Anterior cingulate cortex (tissue), 58 donors: ENCODE measurements at places on chromosomes 6 and 20.

- DNase-seq, result peak; percentile 46
These were observed 3.6 kb upstream of the MICA start for GRCh38 chr6:31399589-31400466.

GRCh38 chr6:158565482-158566040 is 5.7 kb downstream of the TMEM181 start:
- DNase-seq, result no peak

DNA sequence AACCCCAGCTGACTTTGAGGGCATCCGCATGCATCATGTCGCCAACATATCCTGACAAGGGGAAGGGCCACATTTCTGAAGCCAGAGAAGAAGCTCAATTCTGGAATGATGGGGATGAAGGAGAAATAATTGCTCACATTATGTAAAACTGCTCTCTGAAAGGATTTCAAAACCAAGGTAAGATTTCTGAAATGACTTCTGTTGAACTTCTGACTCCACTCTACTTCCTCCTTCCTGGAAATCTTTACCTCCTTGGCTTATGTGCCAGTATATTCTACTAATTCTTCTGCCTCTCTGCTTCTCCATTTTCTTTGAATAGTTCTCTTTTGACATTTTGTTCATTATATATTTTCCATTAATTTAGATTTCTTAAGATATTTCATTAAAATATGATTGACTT is 31.9 kb downstream of the HLA-DPB1 start:
- DNase-seq, result no peak

- no peak for DNase-seq
These were observed 425.1 kb downstream of the UTRN start for GRCh38 chr6:144710207-144710606.

DNA sequence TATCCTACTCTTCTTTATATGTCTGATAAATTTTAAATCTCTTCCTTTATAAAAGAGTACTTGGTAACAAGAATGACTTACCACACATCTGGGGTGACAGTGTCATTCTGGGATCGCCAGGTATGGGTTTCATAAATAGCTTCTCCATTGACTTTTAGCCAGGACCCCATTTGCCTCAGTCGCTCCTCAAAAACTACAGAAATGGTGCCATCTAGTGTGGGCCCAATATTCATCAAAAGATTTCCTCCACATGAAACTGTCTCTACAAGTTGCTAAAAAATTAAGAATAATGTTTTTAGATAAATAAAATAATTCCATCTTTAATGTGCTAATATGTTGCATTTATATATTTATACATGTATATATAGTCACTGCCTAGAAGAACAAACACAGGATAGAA is 9.7 kb downstream of the FUCA2 start:
- DNase-seq, result no peak

- no peak for DNase-seq
These were observed 21.0 kb downstream of the NFYA start for GRCh38 chr6:41093729-41094128.

DNA sequence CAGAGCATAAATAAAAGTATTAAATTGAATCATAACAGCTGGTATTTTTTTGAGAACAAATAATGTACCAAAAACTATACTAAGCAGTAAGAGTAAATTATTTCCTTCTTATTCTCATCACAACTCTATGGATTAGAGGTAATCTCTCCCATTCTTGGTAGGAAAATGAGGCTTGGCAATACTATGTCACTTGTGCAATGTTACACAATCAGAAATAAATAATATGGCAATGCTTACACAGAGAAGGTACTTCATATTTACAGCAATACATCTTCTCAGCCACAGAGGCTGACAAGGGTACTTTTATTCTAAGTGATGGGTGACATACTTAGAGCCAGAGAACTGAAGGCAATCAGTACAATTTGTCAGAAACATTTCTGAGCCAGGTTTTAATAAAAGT is 3.9 kb downstream of the DST start:
- DNase-seq, result no peak

GRCh38 chr6:132130626-132131298 is 179.6 kb upstream of the CCN2 start:
- DNase-seq, result no peak

DNA sequence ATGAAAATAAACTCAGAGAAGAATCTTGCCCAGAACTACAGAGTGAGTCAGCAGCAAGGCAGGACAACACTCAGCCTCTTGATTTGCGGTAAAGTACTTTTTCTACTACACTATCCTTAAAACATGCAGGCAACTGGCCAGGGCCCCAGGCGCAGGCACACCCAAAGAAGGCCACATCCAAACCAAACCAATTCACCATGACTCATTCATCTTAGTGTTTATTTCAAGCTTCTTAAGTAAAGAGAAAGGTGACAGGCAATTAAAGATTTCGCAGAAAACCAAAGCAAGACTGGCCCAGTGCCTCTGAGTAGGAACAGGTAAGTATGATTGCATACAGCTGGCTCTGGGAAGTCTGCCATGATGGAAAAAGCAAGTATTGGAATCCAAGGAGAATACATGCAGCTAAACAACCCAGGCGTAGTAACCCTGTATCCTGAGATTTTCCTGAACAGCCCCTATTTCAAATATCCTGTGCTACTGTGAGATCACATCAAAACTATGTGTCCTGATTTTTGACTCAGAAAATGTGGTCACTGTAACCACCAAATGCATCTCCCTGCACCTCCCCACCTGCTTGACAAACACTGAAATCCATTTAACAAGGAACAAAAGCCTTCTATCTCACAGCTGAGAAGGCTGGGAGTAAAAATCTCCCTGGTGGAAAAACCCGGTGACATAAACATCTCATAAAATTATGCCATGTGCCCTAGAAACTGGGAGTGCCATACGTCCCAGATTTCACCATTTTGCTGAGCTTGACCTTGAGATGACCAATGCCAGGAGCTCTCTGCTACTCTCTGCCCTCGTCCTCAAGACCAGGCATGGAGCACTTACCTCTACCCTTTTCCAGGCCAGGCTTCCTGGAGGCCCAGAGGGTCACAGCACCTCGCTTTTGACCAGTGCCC is 12.4 kb downstream of the WFDC3 start:
- peak; percentile 2 for DNase-seq

DNA sequence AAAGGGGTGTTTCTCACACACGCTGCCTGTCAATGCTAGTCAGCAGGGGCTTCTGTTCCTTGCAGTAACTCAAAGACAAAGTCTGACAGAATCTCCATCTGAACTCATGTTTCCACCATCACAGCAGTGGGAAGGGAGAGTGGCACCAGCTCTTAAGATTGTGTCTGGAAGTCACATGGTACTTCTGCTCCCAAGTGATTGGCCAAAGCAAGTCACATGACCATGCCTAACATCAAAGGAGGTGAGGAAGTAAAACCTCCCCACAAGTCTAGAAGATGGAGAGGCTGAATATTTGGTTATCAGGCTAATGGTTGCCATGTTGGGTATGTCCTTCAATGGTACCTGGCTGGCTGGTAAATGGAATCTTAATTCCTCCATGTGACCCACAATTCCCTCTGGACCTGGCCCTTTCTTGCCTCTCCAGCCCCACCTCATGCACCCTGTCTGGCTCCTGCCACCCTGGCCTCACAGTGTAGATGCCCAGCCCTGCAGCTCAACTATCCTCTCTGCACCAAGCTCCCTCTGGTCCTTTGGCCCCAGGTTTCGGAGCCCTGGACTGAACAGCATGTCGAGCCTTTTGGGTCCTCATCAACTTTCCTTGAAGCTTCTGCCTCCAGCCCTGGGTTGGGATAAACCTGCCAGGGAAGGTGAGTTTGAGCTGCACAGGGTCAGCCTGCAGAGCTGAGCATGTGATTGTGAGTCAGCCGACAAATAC is 51.0 kb upstream of the PMEPA1 start:
- no peak for DNase-seq

GRCh38 chr20:40232273-40232672 is 456.8 kb downstream of the MAFB start:
- no peak for DNase-seq

DNA sequence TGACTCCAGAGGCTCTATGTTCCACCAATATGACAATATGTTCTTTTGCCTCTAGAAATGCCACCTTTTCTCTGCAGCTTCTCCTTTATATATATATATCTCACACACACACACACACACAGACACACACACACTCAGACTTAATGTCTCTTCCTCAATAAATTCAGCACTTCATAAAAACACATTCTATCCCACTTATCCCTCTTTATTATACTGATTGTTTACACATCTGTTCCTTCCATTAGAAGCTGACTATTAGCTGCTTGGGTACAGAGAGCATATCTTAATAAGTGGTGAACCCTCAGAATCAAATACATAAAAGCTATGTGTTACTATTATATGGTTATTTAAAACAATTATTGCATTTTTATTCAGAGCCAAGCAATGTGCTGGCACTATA is 23.3 kb downstream of the NRSN1 start:
- no peak for DNase-seq

- no peak for DNase-seq
These were observed 906 bp upstream of the BTN3A2 start for GRCh38 chr6:26363882-26364701.

DNA sequence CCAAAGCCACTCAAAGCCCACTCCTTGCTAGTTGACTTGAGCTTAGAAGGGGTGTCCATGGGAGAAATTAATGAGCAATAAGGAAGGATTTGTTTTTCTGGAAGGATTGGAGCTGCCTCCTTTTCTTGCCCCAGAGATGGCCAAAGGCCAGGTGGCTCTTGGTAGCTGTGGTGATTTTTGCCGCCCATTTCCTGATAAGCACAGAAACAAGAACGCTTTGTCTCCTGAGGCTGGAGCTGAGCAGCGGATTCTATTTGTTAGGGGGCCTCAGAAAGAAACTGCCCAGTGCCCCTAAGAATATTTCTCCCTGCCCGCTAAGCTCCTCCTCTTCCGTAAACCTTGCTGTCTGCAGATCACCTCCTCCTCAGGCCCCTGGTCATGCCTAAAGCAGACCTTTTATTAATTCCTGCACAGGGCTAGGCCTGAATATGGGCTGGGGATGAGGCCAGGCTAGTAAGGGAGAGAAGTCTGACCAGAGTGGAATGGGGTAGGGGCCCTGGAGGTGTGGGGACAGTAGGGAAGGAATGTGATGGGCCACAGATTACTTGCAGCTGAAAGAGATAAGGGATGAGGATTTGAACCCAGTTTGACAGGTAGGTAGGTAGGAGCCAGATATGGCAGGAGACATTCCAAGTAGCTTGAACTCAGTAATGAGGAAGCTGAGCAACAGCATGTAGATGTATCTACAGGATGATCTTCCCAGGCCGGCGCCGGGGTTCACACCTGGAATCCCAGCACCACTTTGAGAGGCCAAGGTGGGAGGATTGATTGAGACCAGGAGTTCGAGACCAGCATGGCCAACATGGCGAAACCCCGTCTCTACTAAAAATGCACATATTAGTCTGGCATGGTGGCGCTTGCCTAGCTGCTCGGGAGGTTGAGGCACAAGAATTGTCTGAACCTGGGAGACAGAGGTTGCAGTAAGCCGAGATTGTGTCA is 71.2 kb upstream of the NAA20 start:
- peak; percentile 22 for DNase-seq
